Ovary (tissue), 10 donors: ENCODE measurements at places on chromosomes 4 and X.

DNA sequence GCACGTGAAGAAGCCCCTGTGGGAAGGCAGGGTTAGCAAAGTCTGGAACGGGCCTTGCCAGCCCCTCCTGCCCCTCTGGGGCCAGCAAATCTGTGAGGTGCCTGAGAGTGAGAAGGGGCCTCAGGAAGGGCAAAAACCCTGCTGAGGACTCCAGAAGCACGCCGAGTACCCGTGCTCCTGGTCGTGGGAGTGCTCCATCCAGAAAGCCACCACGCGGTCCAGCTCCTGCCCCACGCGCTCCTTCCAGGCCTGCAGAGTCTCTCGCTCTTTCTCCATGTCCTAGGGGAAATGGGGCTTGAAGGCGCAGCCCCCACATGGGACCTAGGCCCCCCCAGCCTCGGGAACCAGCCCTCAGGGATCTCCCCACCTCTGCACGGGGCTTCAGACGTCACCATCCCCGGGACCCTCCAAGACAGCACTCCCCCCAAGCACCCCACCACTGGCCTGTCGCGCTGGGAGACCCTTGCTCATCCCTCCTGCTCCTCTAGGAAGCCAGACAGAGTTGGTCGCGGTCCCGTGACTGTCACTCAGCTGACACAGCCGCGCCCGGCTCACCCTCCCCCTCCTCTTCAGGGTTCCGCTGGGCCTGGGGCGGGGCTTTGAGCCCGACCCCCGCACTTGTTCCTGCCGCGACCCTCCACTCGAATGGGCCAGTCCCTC, at the start of gene RENBP:
TSS of gene RENBP (minus strand) at position 504 of the 660 bp plus-strand sequence. CDS start at position 471, 33 bp downstream.
- no peak for DNase-seq

GRCh38 chrX:152418025-152418424, 33.1 kb downstream of the GABRA3 start:
- DNase-seq = no peak

- peak; percentile 21 for DNase-seq
Observed at GRCh38 chr4:152640058-152640921, 39.5 kb downstream of the TMEM154 start.

- no peak for DNase-seq
Observed at GRCh38 chr4:61543976-61544375, 343.9 kb downstream of the ADGRL3 start.

DNA sequence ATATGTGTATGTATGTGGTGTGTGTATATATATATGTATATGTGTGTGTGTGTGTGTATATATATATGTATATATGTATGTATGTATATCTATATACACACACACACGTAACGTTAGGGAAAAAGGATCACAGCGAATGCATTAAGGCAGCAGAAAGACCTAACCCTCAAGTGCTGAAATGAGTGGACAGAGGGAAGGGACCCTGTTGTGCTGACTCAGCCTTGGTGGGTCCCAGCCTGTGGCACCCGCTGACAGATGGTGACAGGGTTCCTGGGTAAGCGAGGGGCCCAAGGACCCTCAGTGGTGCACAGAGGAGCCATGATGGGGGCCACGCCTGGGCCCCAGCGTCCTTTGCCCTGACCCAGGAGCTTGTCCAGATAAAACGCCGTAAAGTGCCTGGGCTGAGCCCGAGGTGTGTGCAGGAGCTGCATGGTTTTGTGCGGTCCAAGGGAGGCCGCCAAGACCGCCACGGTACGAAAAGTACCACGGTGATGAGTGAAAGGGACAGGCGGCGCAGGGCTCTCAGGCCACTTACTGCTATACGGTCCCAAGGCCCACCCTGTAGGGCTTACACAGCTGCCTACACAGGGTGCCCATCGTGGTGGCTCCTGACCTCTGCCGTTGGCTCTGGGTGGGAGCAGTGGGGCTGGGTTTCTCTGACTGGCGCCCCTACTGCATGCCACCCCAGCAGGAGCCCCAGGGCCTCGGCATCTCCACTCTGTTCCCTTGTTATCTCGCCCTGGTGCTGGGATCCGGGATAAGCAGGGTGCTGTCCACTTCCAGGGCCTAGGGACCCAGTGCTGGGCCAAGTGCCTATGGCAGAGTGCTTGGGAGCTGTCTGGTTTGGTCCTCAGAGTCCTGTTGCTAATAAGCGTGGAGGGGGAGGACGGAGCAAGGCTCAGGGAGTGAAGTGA, 10.0 kb downstream of the SH3BP2 start:
- no peak for DNase-seq

- DNase-seq = no peak
Observed at GRCh38 chrX:112642349-112642748, 37.4 kb downstream of the LHFPL1 start.

DNA sequence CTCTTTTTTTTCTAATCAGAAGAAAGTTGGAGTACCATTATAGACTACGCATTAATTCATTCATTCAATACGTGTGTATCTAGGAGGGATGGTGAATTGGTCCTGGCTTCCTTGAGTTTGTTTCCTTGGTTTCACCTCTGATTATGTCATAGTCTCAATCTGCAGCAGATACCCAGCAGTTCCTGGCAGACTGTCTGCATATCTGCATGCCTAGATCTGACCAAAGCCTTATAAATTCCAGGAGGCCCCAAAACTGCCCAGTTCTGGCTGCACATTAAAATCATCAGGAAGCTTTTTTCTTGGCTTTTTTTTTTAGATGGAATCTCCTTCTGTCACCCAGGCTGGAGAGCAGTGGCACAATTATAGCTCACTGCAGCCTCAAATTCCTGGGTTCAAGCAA, 27.2 kb upstream of the SLC34A2 start:
- no peak for DNase-seq

GRCh38 chrX:154649503-154650220, 3.7 kb downstream of the CTAG2 start:
- peak; percentile 60 for DNase-seq

DNA sequence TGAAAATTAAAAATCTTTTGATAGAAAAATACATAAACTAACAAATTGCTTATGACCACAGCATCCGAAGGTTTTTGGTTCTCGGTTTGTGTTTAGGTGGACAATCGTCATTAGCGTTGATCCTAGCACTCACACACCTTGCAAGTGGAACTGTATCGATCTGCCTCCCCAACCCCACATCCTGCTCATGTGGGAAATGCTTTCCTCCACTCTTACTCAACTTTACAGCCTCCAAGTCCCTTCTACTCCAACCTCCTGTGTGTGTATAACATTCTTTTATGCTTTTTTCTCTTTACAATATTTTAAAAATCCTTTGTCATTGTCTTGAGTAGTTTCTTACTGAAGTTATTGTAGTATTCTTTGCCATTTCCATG, 15.6 kb upstream of the TMEM131L start:
- no peak for DNase-seq

DNA sequence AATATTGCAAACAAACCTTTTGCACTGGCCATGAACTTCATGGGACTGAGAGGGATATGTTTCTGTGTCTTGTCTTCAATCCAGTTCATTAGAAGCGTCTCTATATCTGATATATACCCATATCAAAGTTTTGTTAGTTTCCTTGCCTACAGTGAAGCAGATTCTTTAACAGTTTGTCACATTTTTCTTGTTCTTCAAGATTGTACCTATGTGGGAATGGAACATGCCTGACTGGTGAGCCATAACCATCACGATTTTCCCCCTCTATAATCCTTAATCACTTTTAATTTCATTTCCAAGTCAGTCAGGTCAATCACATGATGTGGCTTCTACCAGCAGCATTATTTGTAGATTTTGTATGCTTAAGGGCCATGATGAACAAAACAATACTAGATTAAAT, 197.1 kb upstream of the PDE5A start:
- no peak for DNase-seq

DNA sequence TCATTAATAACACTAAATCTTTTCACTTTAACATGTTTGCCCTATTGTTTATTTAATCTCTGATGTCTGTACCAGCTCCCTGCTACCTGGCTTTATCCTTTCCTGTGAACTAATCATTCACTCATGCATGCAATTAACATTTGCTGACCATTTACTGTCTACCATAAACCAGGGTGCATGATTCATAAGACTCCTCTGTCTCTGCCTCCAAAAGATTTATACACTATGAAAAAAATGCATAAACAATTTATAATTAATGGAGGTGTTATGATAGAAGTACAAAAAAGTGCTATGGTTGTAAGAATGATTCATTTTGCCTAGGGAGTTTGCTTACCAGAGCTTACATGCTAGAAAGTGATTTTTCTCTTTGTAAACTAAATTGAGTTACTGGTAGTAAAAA, 24.5 kb upstream of the CPEB2 start:
- no peak for DNase-seq

GRCh38 chr4:115323106-115323707, 209.8 kb upstream of the NDST4 start:
- no peak for DNase-seq

DNA sequence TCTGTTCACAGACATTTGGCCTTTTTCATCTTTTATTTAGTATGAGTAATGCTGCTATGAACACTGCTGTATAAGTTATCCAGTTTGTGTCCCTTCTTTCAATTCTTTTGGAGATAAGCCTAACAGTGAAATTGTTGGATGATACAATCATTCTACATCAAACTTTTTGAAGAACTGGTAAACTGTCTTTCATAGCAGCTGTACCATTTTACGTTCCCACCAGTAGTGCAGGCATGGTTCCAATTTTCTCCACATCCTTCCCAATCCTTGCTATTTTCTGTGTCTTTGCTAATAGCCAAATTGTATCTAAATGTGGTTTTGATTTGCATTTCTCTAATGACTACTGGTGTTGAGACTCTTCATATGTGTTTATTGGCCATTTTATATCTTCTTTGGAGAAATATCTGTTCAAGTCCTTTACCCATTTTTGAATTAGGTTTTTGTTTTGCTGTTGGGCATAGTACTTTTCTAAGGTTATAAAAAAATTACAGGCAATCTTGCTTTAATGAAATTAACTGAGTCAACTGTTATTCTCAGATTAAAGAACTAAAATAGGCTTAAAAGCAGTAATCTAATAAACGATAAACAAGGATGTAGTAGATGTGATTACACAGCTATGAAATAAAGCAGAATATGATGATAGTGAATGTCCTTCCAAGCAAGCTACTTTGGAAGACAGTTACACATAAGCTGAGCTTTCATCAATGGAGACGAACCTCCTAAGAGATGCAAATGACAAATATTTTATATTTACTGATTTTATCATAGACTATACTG, 57.2 kb downstream of the FBXW7 start:
- DNase-seq = no peak

DNA sequence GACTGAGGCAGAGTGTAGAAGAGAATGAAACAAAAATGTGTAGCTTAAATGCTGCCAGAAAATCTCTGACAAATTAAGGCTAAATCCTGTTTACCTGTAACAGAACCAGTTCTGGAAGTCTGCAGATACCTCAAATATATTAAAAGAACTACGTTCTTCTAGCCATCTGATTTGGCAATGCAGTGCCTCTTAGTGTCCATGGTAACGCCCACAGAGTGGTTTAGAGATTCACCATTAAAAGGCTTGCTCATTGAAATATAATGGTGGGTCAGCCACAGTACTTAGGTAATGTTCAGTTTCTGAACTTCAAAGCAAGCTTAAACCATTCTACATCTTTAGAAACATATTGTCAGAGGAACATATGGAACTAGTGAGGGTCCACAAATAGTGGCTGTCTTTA, 23.2 kb upstream of the LUZP4 start:
- DNase-seq = no peak

DNA sequence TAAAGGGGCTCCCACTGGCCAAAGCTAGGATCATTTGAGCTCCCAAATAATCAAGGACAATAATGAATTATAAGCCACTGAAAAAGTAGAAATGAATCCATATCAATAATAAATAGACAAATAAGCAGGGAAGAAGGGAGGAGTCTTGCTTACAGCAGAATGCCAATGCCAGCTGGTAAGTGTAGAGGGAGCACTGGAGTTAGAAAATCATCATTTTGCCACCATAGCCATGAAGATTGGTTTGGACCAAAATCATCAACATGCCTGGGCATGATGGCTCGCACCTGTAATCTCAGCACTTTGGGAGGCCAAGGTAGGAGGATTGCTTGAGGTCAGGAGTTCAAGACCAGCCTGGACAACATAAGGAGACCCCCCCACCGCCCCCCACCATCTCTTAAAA, 20.4 kb upstream of the SH3KBP1 start:
- no peak for DNase-seq

DNA sequence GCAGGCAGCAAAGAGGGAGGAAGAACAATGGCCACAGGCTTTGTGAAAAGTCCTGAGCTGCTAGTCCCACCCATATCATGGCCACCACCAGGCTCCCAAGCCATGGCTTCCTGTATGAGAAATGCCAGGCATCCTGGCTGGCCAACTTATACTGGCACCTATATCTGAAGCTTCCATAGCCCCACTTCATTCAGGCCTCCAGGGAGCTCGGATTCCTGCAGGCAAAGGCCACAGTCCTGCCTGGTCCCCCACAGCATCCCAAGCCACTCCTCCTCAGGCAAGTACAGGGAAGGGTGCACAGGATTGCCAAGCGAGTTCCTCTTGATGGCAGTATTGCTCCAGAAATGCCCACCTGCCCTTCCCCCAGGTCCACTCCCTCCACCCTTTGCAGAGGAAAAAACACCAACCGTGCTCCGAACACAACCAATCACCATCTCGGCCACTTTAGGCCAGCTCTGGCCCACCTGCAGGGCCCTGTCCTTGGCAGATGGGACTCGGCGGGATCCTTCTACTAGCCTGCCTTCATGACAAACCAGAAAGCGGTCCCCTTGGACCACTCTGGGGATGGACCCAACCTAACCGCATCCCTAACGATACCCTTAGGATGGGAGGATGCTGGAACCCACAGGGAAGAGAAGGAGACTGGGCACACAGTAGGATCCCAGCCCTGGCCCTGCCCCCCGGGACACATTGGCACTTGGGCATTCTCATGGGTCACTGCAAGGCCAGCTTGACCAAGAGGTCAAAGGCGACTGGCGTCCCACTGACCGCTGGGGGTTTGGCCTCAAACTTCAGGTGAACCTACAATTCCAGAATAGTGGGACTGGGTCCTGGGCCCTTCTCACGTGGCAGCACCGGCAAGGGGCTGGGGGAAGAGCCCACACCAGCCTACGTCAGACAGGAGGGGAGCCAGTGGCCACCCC, 220.4 kb upstream of the AGTR2 start:
- DNase-seq = peak; percentile 70

DNA sequence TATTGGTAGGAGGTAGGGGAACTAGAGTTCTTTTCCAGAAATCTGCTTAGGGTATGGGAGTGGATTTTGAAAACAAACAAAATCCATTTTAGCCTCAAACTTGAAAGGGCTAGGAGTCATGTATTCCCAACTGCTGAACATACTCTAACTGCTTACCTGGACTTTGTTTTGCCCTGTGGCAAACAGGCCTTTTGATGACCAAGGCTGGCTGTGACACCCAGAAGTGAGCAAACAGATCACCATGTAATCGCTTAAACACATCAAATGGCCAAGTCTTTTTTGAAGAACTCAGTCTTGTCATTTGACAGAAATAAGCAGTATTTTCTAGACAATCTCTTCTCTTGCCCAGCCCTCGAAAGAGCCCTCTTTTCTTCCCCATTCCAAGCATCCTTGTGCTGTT, 203.4 kb downstream of the KIT start:
- DNase-seq = no peak

DNA sequence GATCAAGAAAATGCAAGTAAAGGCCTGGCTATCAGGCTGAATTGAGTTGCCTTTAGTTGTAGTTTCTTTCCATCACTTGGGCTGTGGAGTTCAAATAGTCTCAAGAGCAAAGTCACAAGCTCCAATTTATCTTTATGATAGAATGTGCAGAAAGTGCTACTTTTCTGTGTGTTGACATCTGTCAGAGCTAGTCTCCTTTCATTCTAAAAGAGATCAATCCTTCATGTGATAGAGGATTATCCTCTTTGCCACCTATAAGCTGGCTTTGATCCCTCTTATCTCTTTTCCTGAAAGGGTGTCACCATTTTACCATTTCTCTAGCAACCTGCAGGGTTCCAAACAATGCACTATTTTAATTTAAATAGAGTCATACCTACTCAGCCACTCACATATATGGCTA, 224.9 kb downstream of the TEX13A start:
- no peak for DNase-seq
